ENCODE measurements at places on chromosomes 3 and 15.

DNA sequence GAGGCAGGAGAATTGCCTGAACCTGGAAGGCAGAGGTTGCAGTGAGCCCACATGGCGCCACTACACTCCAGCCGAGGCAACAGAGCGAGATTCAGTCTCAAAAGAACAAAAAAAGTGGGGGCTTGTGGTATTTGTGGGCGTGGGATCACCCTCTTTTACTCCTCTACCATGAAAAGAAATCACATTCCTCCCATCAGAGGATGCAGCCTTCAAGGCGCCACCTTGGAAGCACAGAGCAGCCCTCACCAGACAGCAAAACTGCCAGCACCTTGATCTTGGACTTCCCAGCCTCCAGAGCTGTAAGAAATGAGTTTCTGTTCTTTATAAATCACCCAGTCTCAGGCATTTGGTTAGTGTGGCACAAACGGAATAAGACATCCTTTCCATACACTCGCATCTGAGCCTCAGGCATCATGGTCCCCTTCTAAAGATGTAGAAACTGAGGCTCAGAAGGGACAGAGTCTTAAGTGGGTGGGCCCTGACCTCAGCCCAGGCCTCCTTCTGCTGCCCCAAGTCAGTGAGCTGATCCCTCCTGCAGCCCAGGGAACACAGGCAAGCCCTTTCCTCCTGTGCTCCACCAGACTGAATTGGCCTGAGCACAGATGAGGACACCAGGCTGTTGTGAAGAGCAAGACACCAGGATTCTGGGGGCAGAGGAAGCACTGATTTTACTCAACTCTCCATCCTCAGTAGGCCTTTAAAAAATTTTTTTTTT lies 201.7 kb upstream of the LINGO1 start:
- no peak for DNase-seq

GRCh38 chr3:184366619-184367289 lies 5.2 kb downstream of the POLR2H start:
- no peak for DNase-seq

DNA sequence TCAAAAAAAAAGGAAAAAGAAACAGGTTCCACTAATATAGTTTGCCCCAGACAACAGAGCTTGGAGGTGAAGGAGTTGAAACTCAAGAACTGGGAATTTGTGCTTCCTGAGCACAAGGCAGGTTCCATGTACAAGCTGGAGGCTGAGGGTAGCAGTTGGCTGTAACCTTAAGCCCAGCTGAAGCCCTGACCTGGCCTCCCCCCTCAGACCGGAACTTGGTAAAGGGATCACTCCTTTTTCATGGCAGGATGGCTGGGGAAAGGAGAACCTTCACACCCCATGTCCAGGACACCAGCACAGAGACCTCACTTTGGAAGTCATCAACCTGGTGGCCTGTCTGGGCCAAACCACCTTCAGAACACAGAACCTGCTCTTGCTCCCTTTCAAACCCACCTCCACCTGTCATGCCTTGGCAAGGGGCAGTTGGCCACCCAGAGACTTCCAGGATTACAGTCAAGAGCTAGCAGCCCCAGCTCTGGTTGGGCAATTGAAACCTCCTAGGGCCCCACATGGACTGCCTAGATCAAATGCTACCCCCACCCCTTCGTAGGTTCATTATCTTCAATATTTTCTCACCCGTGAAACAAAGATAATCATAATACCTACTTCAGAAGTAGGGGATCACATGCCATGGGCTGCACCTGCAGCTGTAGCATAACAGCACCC lies 3.5 kb downstream of the RPL29 start:
- DNase-seq = peak; percentile 46

DNA sequence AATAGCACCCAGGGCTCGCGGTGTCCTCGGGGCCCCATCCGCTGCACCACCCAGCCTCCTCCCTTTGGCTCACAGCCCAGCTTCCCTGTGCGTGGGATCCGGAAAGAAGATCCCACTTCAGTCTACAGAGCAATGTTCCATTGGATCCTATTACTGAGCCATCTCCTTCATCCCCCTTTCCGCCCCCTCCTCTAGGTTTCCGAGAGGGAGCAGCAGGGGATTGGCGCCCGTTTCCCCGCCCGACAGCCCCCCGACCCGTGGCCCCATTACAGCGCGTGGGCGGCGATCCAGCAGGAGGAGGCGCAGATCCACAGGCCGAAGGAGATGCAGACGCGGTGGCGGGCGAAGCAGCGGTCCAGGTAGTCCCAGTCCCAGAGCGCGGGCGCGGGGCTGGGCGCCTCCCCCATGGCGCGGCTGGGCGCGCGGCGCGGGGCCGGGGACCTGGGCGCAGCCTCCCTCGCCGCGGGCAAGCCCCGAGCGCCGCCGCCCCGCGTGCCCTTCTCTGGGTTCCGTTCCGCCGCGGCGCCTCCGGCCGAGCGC lies 340 bp downstream of the TMEM44 start:
- DNase-seq = no peak

DNA sequence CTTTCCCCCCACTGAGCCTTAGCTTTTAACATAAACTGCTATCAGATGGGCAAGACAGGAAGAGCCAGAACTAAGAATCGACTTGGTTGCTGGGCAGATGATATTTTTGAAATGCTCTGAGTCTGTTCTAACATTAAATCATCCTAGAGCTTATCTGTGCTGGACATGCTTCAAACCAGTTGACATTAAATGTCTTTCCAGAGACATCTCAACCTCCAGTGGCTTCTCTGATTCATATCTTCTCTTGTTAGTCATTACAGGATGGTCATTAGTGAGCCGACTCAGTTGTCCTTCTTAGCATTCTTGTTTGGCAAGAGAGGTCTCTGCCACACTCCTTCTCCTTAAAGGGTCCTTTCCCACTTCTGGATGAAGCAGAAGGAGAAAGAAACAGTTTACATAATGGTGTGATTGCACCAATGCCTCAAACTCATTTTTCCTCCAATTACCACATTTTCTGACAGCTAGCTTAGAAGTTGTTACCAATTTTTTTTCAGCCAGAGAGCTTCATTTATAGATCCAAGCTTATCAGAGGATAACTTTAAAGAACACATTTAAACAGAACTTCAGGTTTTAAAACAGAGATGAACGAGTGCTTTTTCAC lies 21.7 kb upstream of the SYN2 start:
- no peak for DNase-seq

- no peak for DNase-seq
Measured at GRCh38 chr15:55106155-55106554, 90.6 kb downstream of the RSL24D1 start.

GRCh38 chr15:51051776-51052175 lies 42.9 kb downstream of the TNFAIP8L3 start:
- no peak for DNase-seq

DNA sequence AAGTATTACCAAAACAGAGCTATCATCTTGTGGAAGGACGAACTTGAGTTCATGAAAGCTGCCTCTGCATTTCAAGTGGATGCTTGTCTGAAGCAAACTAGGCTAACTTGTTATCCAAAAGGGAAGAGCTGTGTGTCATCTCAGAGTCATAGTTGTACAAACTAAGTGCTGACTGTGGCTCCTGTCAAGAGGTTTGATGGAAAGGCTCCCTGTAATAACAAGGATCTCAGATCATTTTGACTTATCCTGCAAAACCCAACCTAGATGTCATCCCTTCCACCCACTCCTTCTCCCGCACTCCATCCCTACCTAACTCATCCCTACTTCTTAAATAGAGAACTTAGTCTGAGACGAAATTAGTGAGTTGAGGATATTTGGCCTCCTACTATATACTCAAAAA lies 110.8 kb downstream of the NR2E3 start:
- DNase-seq = no peak

DNA sequence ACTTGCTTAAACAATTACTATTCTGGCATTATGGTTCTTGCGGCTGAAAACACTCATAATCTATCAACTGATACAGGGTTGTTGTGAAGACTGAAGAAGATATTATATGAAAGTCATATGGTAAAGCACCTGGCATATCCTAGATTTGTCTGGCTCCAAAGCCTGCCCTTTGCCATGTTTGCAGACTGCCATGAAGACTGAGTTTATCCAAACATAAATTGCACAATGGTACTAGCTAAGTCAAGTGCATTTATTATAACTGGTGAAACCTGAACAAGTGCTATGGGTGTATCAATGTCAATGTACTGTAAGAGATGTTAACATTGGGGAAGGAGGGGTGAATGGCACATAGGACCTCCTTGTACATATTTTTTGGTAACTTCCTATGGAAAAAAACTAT lies 87.4 kb upstream of the MEX3B start:
- DNase-seq = no peak

DNA sequence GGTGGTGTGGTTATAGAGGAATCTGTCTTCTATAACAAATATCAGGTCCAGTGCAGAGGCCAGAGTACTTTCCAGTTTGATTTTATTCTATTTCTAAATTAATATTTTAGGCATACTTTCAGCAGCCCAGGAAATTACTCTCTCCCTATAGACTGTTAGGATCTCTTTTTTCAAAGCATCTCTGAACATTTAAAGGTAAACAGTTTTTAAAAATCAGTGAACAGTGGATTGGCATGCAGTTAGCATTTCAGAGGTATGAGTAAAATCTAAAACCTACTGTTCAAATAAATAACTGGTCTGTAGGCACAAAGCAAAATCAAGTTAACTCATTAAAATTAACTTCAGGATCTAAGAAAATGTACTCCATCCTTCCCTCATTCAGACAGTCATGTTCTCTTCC lies 3.0 kb downstream of the ZBED2 start:
- no peak for DNase-seq

DNA sequence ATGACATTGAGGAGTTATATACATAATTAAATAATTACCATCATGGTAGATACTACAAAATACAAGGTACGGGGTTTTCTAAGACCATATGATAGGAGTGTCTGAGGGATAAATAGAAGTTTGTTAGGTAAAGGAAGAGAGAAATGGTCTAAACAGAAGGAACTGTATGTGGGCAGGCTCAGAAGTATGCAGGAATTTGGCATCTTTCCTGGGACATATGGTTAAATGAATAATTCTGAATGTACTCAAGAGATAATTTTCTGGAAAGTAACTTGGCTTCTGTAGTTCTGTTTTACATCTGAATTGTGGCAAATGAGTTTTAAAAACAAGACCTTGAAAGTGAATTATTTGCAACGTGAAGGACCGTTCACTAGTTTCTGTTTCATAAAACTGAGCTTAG lies 17.5 kb downstream of the LMCD1 start:
- DNase-seq = no peak

DNA sequence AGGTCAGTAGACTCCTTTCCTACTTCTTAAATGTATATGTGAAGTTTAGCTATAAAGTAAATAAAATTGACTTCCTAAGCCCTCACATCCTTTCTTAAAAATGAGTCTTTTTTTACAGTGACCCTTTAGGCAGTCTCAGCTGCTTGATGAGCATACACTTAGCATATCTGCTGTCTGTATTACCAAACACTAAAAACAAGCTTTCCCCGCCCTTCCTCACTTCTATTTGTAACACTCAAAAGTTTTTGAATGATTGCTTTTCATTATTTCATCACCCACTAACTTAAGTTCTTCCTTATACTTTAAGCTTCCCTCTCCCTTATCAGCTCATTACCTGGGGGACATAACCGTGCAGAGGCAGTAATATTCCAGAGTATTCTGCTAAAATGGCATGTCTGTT lies 89.4 kb downstream of the PLOD2 start:
- DNase-seq = no peak

DNA sequence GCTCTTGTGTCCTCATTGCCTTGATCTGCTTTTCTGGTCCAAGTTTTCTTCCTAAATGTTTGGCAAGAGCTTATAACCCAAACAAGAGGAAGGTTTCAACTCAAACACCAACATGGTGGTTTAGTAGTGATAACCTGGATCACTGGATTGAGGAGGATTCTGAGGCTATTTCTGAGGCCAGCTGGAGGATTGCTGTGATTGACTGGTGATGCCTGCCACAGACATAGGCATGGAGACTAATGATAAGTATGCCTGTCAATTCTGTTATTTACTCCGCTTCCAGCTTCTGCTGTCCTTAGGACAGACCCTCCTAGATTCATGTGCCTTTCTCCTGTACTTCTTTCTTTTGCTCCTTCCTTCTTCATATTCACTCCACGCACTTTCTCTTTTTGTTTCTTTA lies 150.5 kb downstream of the SHQ1 start:
- no peak for DNase-seq

GRCh38 chr15:35320911-35321310 lies 225.1 kb downstream of the DPH6 start:
- no peak for DNase-seq

GRCh38 chr3:159950156-159950898 lies 38.3 kb upstream of the IL12A start:
- no peak for DNase-seq

GRCh38 chr3:30693470-30694120 lies 87.2 kb downstream of the TGFBR2 start:
- no peak for DNase-seq

DNA sequence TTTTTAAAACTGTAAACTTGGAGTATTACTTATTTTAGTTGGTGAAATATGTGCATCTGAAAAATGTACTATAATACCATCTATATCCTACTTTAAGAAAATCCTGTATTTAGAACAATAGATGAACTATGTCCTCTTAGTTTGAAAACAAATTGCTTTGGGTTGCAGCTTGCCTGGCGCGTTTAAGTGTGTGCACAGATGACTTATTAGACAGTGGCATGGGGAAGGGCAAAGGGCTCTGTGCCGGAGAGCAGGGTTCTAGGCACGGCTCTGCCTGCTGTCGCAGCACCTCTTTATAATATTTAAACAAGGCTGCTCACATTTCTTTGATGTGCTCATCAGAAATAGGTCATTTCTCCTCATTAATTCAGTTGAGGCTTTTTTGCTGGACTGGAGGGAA lies 10.0 kb downstream of the PXK start:
- DNase-seq = no peak

DNA sequence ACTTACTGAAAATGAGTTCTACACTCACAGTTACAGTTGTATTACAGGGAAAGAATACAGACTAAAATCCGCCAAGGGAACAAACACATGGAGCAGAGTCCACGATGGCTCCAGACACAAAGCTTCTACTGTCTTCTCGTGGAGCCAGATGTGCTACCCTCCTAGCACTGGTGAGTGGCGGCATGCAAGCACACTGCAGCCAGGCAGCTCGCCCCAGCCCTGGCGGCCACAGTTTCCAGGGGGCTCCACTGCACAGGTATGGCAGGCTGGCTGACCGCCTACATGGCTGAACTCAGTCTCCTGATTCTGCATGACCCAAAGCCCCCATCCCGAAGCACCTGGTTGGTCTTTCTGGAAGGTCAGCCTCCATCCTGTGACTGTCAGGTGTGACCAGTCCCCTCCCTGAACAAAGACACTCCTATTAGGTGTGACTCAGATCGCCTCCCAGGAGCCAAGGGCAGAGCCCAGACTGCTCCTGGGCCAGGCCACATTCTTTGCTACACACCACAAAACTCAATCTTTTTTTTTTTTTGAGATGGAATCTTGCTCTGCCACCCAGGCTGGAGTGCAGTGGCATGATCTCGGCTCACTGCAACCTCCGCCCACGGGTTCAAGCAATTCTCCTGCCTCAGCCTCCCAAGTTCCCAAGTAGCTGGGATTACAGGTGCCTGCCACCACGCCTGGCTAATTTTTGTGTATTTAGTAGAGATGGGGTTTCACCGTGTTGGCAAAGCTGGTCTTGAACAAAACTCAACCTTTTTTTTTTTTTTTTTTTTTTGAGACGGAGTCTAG lies 51.5 kb downstream of the CFAP92 start:
- no peak for DNase-seq
